ENCODE measurements at places on chromosomes 6 and 20.

GRCh38 chr6:127775371-127775770, 125.5 kb downstream of the THEMIS start:
- no peak for DNase-seq

DNA sequence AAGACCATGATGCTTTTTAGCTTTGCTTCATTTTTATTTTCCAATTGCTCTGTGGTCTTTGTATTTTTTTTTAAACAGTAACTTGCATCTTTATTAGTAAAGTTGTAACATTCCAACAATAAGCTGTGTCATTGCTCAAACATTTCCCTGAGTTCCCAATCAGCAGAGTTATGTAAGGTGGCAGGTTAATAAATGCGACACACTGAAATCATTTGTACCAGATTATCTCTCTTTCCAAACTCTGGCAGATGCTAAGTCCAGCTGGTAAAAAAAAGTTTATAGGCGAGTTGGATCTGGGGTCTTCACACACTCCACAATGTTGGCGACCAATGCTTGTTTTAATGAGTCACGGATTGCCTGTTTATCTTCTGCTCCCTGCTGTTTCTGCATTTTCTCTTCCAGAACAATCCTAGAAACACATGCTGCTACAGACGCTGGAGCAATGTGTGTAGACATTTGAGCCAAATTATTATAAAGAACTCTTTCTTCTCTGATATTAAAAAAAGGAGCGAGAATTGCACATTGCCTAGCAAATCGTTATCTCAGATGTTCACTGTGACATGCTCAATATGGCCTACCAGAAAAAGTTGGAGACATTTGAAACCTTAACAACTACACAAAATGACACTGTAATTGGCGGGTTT, 113.6 kb upstream of the IFNGR1 start:
- DNase-seq: peak; percentile 16

GRCh38 chr6:17527076-17527475, 73.0 kb upstream of the FAM8A1 start:
- no peak for DNase-seq

DNA sequence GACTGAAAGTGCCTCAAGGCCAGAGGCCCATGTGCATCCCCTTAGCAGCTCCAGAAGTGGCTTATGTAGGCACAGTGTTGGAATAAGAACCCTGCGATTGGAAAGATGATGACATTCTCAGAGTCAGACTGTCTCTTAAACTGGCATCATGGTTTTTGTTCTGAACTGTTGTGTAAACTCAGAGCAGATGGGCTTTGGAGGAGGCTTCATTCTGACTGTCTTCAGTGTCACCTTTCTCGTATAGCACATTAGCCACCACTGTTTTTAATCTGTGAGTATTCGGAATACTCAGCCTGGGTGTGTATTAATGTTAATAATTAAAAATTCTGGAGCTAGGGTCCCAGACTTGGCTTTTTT, 140.9 kb downstream of the JARID2 start:
- DNase-seq: no peak

DNA sequence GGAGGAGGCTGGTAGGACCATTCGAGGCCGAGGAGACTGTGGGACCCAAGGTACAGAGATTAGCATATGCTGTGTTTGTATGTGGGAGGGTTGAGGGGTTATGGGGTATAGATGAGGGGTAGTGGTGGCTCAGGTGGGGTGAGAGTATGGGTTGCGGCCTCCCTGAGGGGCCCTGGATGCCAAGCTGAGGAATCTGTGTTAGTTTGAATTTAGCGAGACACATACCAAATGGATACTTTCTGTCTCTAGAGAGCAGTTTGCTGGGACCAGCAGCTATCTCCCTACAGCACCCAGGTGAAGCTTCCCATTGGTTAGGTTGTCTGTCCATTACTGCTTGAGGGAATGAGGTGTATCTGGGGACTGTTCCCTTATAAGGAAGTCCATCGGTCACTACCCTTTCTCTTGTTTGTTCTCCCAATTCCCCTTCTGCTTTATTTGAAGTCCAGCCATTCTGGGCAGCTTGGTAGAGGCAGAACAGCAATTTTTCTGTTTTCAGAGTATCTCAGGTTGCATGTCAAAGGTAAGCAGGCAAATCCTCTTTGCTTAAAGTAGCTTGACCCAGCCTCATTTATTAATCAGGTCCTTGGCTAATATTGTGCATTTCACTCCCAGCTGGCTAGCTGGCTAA, 15.2 kb downstream of the CHMP4B start:
- no peak for DNase-seq

DNA sequence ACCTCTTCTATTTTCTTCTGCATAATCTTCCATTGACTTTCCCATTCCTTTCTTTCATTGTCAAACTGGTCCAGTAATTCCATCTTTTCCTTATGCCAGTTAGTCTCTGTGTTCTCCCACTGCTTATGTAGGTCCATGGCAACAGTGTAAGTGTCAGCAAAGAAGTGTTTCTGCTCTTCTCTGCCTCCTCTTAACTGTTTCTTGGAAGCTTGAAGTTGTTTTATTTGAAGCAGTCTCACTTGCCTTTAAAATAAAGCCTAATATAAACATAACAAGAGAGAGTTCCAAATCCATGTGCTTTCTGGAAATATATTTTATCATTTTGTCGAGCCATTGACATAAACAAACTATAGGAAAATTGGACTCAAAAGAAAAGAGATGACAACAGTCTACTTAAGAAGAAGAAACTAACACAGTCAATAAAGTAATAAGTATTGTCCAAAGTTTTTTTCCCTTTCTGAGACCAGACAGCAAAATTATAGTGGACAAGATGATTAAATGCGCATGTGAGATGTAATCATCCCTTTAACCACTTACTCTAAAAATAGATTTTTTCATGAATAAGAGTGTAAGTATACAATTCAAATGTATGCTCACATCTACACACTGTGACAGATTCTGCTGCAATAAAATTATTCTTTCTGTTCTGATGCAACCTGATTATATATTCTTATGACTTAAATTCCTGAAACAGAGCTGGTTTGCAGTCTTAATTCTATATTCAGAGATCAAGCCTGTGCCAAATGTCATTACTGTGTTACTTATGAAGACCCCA, 5.2 kb downstream of the KIAA0408 start:
- DNase-seq: no peak

DNA sequence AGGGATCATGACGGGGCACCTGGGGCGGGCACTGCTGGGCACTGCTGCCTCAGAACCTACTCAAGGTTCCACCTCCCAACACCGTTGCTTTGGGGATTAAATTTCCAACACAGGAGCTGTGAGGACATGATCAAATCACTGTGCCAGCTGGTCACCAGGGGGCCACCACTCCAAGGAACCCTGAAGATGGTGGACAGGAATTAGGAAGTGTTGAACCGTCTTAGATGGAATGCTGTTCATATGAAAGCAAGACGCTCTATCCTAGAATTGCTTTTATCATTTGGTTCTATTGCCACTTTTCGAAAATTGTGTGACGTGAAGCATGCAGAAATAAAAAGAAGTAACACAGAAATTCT, 140.3 kb downstream of the DLL1 start:
- DNase-seq: no peak

DNA sequence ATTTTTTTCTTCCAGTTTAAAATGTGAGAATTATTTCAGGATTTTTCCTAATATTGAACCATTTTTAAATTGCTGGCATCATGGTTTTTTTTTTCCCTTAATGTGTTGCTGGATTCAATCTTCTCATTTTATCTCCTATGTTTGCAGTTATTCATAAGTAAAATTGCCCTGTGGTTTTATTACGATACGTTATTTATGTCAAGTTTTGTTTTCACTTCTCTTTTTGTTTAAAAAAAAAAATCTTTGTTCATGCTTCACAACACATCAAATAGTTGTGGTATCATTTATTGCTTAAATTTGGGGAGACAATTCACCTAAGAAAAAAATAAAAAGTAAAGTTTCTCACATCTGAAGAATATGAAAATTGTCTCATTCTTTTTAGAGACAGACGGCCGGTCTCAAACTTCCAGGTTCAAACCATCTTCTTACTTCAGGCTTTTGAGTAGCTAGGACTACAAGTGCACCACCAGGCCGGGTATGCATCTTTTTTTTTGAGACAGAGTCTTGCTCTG, 239.3 kb upstream of the ID4 start:
- no peak for DNase-seq

GRCh38 chr20:8431538-8432434, 299.7 kb downstream of the PLCB1 start:
- peak; percentile 5 for DNase-seq

- no peak for DNase-seq
Measured at GRCh38 chr20:50296450-50297375, 106.1 kb downstream of the CEBPB start.

- DNase-seq: no peak
Measured at GRCh38 chr20:50915424-50915823, 15.8 kb downstream of the ADNP start.

- DNase-seq: no peak
Measured at GRCh38 chr6:24720131-24720603, 1.2 kb upstream of the C6orf62 start.

- DNase-seq: no peak
Measured at GRCh38 chr6:104218116-104218515, 641.6 kb downstream of the HACE1 start.

- DNase-seq: no peak
Measured at GRCh38 chr20:62969179-62969760, 16.8 kb downstream of the SLC17A9 start.

- no peak for DNase-seq
Measured at GRCh38 chr6:56241124-56241802, 6.1 kb downstream of the COL21A1 start.

GRCh38 chr6:159062976-159063375, 18.2 kb upstream of the TAGAP start:
- DNase-seq: no peak

GRCh38 chr6:102407886-102408741, 1014.6 kb downstream of the GRIK2 start:
- no peak for DNase-seq

GRCh38 chr6:42017021-42017643, 33.2 kb upstream of the TAF8 start:
- DNase-seq: no peak

GRCh38 chr6:17485181-17485580, 91.8 kb downstream of the CAP2 start:
- no peak for DNase-seq

DNA sequence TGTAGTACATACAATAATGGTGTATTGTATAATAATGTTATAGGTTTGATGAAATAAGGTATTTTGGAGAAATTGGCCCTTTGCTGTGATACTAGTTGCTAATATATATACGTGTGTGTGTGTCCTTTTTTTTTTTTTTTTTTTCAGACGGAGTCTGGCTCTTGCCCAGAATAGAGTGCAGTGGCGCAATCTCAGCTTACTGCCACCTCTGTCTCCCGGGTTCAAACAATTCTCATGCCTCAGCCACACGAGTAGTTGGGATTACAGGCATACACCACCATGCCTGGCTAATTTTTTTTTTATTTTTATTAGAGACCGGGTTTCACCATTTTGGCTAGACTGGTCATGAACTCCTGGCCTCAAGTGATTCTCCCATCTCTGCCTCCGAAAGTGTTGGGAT, 23.3 kb downstream of the SENP6 start:
- DNase-seq: no peak

DNA sequence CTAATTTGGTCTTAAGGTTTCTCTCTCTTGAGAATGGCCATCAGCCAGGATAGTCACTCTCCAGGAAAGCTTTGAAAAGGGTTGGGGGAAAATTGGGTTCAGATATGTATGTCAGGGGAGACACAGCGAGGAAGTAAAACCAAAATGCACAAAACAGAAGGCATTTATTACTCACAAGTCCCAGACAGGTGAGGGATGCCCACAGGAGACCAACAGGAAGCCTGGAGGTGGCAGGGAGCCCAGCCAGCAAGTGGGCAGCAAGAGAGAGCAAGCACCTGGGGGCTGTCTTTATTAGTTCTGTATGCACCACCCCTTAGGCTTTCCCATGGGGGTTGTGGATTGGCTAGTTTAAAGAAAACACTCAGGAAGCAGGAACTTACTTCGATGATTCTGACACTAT, 707.7 kb downstream of the KIF16B start:
- no peak for DNase-seq

DNA sequence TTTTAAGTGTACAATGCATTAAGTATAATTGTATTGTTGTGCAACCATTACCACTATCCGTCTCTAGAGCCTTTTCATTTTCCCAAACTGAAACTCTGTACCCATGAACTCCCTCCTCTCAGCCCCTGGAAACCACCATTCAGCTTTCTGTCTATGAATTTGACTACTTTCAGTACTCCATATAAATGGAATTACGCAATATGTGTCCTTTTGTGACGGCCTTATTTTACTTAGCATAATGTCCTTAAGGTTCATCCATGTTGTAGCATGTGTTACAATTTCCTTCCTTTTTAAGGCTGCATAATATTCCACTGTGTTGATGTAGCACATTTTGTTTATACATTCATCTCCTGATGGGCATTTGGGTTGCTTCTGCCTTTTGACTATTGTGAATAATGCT, 143.6 kb upstream of the KCNG1 start:
- no peak for DNase-seq

DNA sequence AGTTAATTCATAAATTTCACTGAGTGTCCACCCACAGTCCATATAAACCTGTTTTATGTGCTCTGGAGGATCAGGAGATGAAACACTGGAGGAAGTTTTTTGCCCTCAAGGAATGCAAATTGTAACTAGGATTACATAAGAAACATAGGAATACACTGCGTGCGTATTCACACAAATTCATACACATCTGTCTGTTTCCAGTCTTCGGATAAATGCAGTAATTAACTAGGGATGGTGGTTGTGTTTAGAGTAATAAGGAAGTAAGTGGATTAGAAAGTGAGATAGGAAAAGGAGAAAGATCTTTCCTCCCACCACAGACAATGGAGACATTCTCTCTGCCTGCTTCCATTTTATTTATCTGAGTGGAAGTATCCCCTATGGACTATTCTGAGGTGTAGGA, 35.7 kb upstream of the POPDC3 start:
- DNase-seq: no peak

GRCh38 chr6:89975991-89976693, 81.9 kb downstream of the GJA10 start:
- peak; percentile 67 for DNase-seq

- DNase-seq: no peak
Measured at GRCh38 chr20:61516346-61517208, 264.5 kb downstream of the CDH4 start.

DNA sequence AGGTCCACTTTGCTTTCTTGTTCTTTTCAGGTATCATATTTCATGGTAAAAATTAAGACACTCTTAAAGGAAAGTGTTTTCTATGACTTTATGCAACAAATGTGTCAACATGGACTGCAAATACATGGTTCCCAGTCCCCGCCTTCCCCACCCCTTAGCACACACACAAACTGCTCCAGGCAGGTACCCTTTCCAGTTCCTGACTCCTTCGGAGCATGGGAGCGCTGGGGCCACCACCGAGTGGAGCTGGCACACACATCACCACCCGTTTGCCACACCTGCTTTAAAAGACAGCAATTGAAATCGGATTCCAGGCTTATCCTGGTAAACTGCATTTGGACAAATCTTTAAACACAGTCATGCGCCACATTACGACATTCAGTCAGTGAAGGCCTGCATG, 22.2 kb downstream of the RNASET2 start:
- DNase-seq: no peak

DNA sequence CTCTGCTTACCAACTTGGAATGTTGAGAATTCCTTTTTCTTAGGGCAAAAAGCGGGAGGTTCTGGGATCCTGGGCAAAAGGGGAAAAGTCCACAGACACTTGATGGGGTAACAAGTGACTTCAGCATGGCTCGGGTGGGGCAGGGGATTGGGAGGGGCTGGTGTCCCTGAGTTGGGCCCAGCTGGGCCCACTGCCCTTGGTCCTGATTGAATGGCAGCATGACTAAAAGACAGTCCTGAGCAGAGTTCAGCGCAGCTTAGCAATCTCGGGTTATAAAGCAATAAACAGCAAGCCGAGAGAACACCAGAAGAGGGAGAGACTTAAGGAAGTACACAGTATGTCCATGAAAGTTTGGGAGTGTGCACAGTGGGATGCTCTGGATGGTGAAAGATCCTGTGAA, 5.6 kb downstream of the PPP2R5D start:
- DNase-seq: no peak

GRCh38 chr6:22062807-22063408, 233.9 kb downstream of the PRL start:
- DNase-seq: no peak
